ENCODE measurements at places on chromosomes 7 and 10.

GRCh38 chr7:5428478-5429252 lies 5.0 kb upstream of the TNRC18 start:
- peak; percentile 81 for DNase-seq

GRCh38 chr7:70303780-70304179 lies 705.5 kb downstream of the AUTS2 start:
- DNase-seq: no peak

DNA sequence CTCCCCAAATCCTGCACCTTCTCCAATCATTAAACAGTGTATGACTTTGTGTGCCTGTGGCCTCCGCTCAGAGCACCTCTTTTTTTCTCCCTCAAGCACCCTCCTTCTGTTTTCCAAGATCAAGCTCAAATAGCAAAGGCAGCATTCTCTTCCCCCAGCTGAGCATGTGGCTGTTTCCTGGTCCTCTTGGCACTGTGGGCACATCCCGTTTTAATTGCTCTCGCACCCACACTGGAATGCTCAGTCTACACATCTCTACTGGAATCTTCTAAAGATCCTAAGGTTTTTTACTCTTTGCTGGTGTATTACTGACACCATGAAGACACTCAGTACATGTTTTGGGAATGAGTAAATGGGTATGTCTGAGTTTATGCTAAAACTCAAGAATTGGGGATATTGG lies 107.4 kb downstream of the WDFY4 start:
- no peak for DNase-seq

- DNase-seq: no peak
Observed at GRCh38 chr7:50352282-50352681, 47.8 kb downstream of the IKZF1 start.

DNA sequence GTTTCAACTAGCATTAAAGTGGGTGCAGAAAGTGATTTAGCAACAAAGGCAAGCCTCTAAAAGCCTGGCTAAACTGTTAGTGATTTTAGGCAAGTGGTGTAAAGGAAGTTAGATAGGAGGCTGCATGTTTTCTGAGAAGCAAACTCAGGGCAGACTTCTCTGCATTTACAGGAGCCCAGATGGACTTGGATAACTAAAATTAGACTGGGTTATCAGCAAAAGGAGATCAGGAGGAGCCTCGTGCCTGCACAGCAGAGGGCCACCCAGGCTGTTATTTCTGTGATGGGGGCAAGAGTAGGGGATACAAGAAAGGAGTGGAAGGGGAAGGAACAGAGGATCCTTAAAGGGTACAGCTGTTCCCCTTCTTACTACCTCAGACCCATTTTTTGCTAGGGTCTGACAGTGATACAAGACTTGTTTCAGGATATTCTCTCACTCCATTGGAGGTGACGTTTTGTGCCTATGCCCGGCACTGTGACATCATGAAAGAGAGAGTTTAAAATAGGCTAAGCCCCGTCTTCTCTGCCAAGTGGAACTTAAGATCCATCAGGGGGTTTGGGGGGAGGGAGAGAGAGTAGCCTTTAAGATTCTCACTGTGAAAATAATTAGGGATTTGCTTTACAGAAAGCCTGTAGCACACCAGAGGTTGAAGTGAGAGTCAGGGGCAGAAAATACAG lies 49.6 kb upstream of the PDCD4 start:
- no peak for DNase-seq

- no peak for DNase-seq
Observed at GRCh38 chr10:11146402-11147171, 128.9 kb downstream of the CELF2 start.

DNA sequence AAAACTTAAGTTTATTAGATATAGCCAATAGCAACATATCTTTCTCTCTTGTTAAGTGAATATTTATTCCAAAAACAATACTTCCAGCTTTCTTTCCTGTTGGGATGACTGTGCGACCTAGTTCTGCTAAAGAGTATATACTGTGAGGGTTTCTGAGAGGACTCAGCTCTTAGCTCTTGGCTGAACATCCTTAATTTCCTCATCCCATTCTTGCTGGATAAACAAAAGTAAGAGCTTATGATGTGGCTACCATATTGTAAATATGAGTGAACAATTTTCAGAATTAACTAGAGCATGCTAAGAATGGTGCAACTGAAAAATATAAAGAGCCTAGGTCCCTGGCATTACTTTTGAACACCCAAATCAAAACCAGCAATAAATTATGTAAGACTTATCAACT lies 279.5 kb upstream of the GNAI1 start:
- no peak for DNase-seq

GRCh38 chr10:124063750-124064603 lies 29.4 kb downstream of the CHST15 start:
- peak; percentile 43 for DNase-seq

DNA sequence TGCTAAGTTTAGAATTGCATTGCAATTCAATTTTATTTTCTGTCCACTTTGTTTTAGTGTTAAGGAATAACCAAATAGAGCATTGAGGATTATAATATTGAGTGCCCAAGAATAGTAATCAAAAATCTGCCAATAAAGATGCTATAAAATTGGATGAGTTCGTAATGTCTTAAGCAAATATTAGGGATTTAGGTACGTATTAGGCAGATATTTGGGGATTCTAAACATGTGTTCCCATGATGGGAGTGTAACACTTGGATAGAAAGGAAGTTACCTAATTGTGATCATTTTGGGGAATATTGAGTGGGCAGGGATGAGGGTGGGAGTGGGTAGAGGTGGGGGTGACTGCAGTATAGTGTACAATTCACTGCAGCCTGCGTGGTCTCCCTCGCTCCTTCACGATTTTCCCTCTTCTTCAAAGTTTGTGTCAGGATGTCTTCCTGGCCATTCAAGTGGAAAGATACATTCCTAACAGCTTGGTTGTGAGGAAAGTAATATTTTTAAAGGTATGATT lies 1.3 kb upstream of the PRKG1 start:
- no peak for DNase-seq

- no peak for DNase-seq
Observed at GRCh38 chr7:129073738-129074137, 18.8 kb upstream of the TNPO3 start.

- no peak for DNase-seq
Observed at GRCh38 chr10:116848032-116848943, 1.0 kb upstream of the ENO4 start.

- peak; percentile 60 for DNase-seq
Observed at GRCh38 chr7:43674559-43675436, 54.5 kb downstream of the COA1 start.

GRCh38 chr10:118978316-118978997 lies 51.1 kb upstream of the NANOS1 start:
- DNase-seq: no peak

- no peak for DNase-seq
Observed at GRCh38 chr7:122300211-122300932, 4.2 kb downstream of the FEZF1 start.

DNA sequence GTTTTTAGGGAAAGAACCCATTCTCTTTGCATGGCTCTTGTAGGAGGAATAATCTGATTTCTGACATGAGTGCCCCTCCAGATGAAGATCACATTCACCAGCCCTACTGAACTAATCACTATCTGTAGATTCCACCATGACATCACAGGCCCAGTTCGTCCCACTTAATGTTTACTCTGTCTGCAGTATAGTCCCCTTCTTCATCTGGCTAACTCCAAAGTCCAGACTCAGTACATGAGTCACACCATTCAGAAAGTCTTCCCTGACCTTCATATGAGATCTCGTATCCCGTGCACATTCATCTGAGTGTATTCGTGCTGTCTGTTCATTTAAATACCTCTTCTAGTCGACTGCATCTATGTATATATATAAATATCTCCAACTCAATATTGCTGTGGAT lies 366.5 kb upstream of the AKR1E2 start:
- DNase-seq: no peak

DNA sequence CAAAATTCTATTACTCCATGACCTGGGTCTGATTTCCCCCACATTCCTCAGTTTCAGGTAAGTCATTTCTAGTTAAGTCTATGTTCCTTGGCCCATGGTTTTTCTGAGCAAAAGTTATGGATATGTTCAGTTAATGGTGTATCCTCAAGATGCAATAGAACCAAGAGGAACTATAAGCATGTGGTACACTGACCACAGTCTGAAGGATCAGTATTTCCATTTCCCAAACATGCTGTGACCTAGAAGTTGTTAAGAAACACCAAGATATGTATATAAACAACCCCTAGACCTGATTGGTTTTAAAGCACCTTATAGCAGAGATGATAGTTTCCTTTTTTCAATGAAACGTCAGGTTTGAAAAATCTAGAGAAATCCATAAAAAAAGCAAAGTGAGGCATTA lies 94.2 kb upstream of the ABCB5 start:
- no peak for DNase-seq

- peak; percentile 93 for DNase-seq
Observed at GRCh38 chr10:89351780-89352597, 24.2 kb downstream of the IFIT3 start.

All from fibroblast of skin of left biceps (primary cell).